Osteocyte (in vitro differentiated cells): ENCODE measurements at places on chromosomes 7 and 10. TPM values are rescaled to one million over a fixed set of nuclear protein-coding genes. Genes with fewer than 3 reads are reported as not detected.

CLCN1 gene
- not detected in 2 replicates for total RNA-seq

SLK gene
- 41.3 and 44.0 TPM in 2 replicates for total RNA-seq

IKZF1 gene
- not detected in 2 replicates for total RNA-seq

ETV1 gene
- 14.5 and 15.2 TPM in 2 replicates for total RNA-seq

PRSS37 gene
- not detected in 2 replicates for total RNA-seq

LRCH4 gene
- 76.2 and 90.9 TPM in 2 replicates for total RNA-seq

TET1 gene
- 20.4 and 20.9 TPM in 2 replicates for total RNA-seq

FEZF1 gene
- not detected in 2 replicates for total RNA-seq

CHRM2 gene
- 27.3 and 30.0 TPM in 2 replicates for total RNA-seq

CCDC136 gene
- total RNA-seq: 10.8 and 13.3 TPM in 2 replicates

FFAR4 gene
- total RNA-seq: not detected in 2 replicates

TYW1 gene
- 16.3 and 17.2 TPM in 2 replicates for total RNA-seq

RSU1 gene
- 92.0 and 99.0 TPM in 2 replicates for total RNA-seq

TBX20 gene
- total RNA-seq: not detected in 2 replicates

MACROH2A2 gene
- 31.2 and 36.5 TPM in 2 replicates for total RNA-seq

ZNF736 gene
- total RNA-seq: not detected in 2 replicates

EN2 gene
- 3.3 and 3.4 TPM in 2 replicates for total RNA-seq

NAT16 gene
- total RNA-seq: 0.16 TPM in 1 of 2 replicates, not detected in the other

OLAH gene
- 0.59 TPM in 1 of 2 replicates, not detected in the other for total RNA-seq

IGFBP3 gene
- total RNA-seq: 294 and 321 TPM in 2 replicates

FKBP6 gene
- total RNA-seq: not detected in 2 replicates

CLDN12 gene
- 20.9 and 28.9 TPM in 2 replicates for total RNA-seq

ADRA2A gene
- total RNA-seq: not detected in 2 replicates

LEP gene
- total RNA-seq: not detected in 2 replicates

KCNMA1 gene
- 95.5 and 98.1 TPM in 2 replicates for total RNA-seq

ACHE gene
- total RNA-seq: 1.5 and 2.2 TPM in 2 replicates

ANXA11 gene
- 127 and 129 TPM in 2 replicates for total RNA-seq

IDI2 gene
- not detected in 2 replicates for total RNA-seq
